ENCODE measurements at places on chromosomes 11 and 22.

DNA sequence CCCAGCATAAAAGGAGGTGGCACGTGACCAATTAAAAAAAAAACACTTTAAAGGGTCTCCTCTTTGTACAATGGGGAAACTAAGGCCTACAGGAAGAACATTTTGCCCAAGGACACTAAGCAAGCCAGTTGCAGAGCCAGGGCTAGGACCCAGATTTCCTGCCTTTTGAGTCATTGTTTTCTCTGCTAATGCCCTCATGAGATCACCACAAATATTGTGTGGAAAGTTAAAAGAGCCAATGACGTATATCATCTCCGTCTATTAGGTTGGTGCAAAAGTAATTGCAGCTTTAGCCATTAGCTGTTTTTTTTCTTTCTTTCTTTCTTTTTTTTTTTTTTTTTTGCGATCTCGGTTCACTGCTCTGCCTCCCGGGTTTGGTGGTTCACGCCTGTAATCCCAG, 24.1 kb upstream of the LRRC32 start:
- DNase-seq = no peak

DNA sequence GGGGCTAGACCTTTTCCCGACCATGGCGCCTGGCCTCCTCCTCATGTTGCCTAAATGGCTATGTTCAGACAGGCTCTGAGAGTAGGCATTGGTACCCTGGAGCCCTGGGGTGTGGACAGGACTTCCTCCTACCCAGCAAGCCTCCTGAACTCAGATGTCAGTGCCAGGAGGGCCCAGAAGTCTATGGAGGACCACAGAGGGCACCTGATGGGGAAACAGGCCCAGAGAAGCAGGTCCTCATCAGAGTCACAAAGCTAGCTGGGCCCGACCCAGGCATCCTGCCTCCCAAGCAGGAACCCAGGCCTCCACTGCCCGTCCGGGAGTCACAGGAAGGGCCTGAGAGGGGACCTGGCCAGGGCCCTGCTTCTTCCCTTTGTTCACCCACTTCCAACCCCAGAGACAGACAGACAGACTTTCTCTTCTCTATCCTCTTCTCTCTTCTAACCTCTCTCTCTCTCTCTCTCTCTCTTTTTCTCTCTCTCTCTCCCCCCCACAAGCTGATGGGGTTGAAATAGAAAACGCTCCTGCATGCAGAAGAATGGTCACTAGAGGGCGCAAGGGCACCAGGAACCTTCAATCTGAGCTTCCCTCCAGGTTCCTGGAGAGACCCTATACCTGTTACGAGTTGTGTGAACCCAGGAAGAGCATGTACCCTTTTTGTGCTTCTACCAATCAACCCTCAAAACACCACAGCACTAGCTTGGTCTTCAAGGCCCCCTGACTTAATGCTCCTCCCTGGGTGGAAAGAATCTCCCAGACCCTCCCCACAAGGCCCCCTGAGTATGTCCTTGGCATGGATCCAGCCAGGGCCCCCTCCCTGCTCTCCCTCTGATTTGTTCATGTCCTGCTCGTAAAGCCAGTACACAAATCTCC, 27.1 kb downstream of the ARAP1 start:
- peak; percentile 83 for DNase-seq

DNA sequence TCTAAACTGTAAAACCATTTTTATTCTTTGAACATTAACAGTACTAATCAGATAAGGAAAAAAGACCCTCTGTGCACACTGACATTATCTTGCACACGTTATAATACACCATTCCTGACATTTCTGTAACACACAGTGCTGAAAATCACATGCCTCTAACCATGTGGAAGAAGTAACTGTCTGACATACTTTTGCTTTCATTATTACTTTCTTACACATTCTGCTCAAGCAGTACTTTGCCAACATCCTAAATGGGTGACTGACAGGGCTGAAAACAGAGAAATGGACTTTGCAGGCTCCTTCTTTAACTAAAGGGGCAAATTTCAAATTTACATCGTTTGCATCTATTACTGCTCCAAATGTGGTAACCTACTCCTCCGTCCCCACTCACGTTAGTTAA, 22.8 kb upstream of the TP53AIP1 start:
- DNase-seq = peak; percentile 59

- no peak for DNase-seq
These were observed 12.7 kb upstream of the EMID1 start for GRCh38 chr22:29193021-29193420.

DNA sequence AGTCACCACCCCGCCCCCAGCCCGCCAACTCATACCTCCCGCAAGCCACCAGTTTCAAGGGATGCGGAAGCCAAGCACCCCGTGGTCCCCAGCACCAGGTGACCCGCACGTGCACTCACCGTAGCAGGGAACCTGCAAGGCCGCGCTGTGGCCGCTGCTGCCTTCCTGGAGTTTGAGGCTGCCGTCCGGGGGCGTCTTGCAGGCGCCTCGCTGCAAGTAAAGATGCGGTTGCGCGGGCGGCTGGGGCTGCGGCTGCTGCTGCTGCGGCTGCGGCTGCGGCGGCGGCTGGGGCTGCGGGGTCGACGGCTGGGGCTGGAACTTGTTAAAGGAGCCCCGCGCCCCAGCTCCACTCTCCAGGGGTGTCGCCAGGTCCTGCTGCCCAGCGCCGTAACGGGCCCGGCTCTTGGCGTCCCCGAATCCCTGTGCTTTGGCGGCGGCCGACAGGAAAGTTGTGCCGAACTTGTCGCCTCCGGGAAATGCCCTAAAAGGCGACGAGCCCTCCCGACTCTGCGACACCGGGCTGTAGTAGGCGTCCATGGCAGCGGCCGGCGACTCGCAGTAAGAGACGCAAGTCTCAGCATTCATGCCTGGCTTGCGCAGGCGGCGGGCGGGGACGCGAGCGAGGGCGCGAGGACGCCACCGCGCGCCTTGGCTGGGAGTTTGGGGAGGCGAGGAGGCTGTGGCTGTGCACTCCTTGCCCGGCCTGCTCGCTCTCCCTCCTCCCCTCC, at the start of gene ALX4:
Gene ALX4, minus strand, starts transcription at position 662 of the 728 bp plus-strand sequence. Its CDS starts 77 bp downstream, at position 585.
- peak; percentile 58 for DNase-seq

GRCh38 chr11:72233773-72234513, 9.4 kb downstream of the INPPL1 start:
- DNase-seq = no peak

GRCh38 chr22:22109693-22110466, 127.3 kb upstream of the TOP3B start:
- DNase-seq = no peak

GRCh38 chr11:118497831-118498230, 29.4 kb upstream of the TTC36 start:
- DNase-seq = no peak

DNA sequence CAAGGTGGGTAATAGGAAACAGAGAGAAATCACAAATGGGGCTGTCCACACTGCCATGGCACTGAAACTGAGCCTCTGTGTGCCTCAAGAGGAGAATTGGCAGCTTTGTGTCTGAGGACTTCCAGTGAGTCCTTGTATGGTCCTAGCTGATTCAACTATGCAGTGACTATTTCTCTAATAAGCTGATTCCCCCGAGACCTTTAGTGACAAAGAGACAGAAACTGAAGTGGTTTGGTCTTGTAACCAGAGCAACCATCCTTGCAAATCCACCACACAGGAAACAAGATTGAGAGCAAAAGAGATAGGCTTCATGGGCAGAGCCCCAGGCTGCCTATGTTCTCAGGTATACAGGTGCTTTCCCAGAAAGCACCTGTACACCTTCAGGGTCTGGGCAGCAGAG, 1038.5 kb downstream of the NTM start:
- DNase-seq = no peak

DNA sequence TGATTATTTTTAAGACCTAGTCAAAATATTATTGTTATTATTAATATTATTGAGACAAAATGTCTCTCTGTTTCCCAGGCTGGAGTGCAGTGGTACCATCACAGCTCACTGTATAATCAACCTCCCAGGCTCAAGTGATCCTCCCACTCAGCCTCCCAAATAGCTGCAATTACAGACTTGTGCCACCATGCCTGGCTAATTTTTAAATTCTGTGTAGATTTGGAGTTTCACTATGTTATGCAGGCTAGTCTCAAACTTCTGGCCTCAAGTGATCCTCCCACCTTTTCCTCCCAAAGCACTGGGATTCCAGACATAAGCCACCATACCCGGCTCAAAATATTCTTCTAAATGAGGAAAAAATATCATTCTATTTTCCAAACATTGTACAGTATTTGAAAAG, 37.0 kb downstream of the SLC36A4 start:
- no peak for DNase-seq

DNA sequence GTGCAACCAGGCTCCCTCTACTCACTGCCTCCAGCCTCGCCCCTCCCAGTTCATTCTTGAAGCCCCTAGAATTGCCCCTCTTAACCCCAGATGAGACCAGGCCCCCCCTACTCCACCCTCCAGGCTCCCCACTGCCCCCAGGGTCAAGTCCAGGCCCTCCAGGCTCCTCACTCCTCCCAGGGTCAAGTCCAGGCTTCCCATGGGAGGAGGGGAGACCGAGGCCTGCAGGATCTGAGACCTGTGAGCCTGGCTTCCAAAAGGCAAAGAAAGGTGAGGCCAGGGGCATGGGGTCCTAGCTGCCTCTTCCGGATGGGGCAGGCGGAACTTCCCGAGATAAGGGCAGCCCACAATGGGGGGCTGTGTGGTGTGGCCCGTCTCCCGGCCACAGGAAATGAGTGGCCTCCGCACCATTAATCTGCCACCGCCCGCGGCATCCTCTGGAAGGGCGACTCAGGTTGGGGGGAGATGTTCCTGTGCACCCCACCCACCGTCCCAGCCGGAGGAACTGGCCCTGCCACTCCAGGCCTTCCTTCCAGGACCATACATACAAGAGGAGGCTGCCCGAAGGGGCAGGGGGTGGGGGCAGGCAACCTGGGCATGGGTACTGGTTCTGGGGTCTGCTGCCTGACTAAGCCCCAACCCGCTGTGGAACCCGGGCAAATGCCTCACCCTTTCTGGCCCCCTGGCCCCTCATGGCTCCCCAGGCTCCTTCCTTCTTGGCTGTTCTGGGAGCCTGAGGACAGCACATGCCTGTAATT, 35.1 kb upstream of the WNT11 start:
- DNase-seq = no peak

DNA sequence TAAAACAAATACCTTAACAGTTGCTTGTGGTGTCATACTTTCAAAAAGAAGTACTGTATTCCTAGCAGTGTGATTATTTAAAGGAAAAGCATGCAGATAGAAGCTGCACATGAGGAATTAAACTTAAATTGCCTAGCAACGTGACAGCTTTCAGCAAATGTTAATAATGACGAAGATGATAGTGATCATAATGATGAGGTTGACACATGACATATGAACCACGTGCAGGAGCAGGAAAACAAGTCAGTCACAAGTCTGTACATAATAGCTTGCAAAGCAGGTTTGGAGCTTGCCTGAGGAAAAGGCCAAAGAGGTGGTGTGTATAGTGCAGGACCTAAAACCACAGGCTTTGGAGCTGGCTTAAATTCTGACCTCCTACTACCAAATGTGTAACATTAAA, 30.6 kb upstream of the PIK3C2A start:
- DNase-seq = no peak

DNA sequence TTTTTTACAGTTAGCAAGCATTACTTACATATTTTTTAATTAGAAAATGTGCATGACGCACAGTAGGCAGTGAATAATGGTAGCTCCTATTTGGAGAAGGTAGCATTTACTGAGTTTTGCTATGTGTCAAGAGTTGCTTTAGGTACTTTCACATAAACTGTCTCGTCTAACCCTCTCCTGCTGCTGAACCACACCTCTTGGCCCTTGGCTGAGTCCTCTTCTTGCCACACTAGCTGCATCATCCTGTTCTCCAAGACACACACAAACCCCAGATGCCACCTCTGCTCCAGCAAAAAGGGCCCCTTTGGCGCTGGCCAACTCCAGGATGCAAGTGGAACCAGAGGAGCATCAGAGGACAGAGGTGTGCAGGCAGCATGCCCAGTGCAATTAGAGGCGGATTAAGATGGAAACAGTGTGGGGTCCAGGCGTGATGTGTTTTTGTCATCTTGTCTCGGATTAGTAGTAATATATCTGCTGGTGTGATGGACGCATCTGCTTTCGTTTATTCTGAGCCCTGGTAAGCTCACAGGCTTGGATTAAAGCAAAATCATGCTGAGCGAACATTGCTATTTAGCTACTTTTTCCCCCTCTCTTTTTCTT, 367.0 kb upstream of the CADM1 start:
- no peak for DNase-seq

- no peak for DNase-seq
These were observed 47.2 kb upstream of the CD5 start for GRCh38 chr11:61054927-61055562.

GRCh38 chr11:28026634-28027290, 81.2 kb downstream of the KIF18A start:
- DNase-seq = peak; percentile 6

DNA sequence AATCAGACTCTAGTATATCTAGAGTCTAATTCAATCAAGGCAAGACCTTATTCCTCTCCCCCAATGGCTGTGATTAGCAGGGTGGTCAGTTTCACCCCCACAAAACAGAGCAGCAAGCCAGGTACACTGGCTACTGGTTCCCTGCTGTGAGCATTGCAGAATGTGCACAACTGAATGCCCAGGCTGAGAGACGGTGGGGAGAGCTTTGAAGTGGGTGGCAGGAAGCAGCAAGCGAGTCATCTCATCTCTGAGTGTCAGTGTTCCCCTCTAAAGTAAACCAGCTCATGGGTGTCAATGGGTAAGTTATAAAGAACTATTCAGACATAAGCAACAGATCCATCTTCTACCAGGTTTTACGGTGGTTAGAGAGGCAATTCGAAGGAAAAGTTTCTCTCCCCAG, 37.6 kb downstream of the GAB4 start:
- DNase-seq = no peak

GRCh38 chr22:35742342-35743100, 24.8 kb downstream of the APOL5 start:
- DNase-seq = no peak

- DNase-seq = no peak
These were observed 67.6 kb upstream of the MTMR2 start for GRCh38 chr11:95991545-95991944.

GRCh38 chr11:80916173-80916798, 1475.5 kb upstream of the TENM4 start:
- DNase-seq = no peak

GRCh38 chr22:37018815-37019308, 385 bp downstream of the TST start:
- no peak for DNase-seq

DNA sequence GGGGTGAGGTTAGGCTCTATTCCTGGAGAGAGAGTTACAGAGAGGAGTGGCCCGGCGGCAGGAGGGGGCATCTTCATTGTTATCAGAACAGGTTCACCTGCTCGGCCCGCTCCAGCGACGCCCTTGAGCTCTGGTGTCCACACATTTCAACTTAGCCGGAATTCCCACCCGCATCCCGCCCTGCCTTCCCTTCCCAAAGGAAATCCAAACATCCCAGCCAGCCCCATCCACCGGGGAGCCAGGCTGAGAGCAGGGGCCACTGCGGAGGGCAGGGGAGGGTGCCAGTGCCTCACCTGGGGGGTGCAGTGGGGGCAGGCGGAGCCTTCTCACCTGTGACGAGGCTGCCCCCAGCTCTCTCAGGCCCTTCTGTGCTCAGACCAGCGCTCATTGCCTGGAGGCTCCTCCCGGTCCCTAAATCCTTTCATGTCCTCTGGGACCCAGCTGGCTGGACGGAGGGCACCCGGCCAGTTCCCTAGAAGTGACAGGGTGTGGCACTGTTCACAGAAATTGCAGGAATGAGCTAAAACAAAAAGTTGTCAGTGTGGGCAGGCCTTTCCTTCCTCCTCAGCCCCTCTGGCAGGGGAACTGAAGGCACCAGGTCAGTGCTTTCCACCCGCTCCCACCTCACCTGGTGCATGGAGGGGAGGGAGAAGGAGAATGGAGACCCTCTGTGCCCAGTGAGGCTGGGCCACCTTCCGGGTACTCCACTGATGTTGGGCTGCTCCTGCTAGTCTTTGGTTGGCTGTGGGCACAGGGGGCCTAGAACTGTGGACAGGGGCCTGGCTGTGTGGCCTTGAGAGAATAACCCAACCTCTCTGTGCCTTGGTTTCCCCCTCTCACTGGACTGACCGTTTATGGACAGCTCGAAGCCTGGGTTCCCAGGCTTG, 2.2 kb upstream of the MRGPRG start:
- DNase-seq = peak; percentile 18

Measured in GM13976 (cell line).